Colonic mucosa (tissue), 4 donors: ENCODE measurements at places on chromosomes 3 and 15. TPM values are rescaled to one million over a fixed set of nuclear protein-coding genes. Genes with fewer than 3 reads are reported as not detected.
A peak's percentile ranks its signal among the peaks of the same experiment; 100 is the strongest.

GRCh38 chr3:22900296-22900695 lies 302.8 kb upstream of the UBE2E2 start:
- no peak for DNase-seq

The NEK10 gene
- 0.67 TPM for total RNA-seq

The CCR9 gene
- not detected for total RNA-seq

The KLF15 gene
- total RNA-seq, result 0.66 TPM

The DISP2 gene
- 12.6 TPM for total RNA-seq

DNA sequence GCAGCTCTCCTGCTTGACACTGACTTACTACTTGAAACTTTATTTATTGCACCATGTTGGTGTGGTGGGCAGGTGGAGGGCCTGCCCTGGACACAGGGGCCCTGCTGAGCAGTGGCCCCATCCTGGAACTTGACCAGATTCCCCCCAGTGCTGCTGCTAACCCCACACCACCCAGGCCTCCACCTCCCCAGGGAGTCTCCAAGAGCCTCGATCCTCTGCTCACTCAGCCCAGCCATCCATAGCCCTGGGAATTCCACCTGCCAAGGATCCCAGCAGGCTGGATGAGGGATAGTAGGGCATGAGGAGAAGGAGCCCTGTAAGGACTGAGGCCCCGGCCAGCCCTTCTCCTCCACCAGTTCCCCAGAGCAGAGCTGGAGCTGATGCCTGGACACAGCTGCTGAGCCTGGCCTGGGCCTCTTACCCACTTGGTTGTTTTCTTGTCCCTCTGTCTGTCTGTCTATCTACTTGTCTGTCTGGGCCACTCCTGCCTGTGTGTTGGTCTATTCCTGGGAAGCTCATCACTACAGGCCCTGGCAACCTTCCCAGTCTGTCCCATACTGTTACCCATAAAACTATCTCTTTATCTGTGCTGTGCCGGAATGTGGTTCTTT lies 2.8 kb downstream of the CHAC1 start:
- DNase-seq, result no peak

GRCh38 chr3:144840866-144841265 lies 869.2 kb downstream of the DIPK2A start:
- no peak for DNase-seq

GRCh38 chr15:71195242-71195641 lies 80.0 kb downstream of the THSD4 start:
- DNase-seq, result no peak

DNA sequence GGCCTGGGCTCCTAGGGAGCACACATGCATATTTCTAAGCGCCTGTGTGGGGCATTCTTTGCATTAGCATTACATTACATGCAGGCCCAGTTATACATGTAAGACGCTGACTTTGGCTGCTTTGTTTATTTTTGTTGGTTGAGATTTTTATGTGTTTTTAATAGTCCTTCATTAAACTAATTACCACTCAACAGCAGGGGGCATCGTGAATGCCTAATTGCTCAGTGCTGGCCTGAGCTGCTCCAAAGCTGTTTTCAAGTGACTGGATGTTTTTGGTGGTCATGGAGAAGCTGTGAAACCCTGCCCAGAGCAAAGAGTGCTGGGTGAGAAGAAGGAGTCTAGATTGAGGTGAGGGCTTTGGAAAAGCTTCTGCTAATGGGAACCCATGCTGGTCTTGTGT lies 41.5 kb downstream of the GPD1L start:
- no peak for DNase-seq

The MAN2A2 gene
- total RNA-seq, result 66.4 TPM

DNA sequence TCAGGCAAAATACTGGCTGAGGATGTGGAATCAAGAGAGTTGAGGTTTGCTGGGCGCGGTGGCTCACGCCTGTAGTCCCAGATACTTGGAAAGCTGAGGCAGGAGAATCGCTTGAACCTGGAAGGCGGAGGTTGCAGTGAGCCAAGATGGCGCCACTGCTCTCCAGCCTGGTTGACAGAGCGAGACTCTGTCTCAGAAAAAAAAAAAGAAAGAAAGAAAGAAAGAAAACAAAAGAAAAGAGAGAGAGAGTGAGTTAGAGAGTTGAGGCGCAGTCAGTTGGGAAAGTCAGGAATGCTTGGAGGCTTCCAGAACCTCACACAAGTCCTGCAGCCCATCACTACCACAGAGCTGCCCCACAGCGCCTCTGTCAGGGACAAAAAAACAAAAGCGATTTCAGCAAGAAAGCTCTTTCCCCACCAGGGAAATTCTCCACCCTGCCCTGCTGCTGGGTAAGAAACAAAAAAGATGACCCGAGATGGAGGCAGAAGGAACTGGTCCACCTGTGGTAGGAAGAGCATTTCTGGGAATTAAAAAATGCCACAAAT lies 13.8 kb downstream of the HDC start:
- DNase-seq, result no peak

The MRPL3 gene
- 60.4 TPM for total RNA-seq

DNA sequence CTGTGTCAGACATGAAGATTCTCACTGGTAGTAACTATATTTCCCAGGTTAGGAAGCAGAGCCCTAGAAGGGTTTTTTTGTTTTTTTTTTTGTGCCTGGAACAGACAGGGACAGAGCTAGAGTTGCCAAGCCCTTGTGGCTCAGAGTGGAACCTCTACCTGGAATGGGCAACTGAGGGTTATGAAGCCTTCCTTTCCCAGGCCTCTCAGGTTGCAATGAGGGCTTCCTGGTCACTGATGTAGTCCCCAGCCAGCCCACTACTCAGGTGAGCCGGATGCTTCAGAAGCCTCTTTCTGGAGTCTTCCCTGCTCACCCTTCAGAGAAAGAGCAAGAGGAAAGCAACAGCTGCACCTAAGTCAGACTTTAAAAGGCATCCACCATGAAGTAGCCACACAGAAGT lies 48.8 kb upstream of the MANF start:
- DNase-seq, result no peak

The CGGBP1 gene
- 57.7 TPM for total RNA-seq

GRCh38 chr3:51538115-51538458 lies 432 bp upstream of the RAD54L2 start:
- DNase-seq, result peak; percentile 17

The STRA6 gene
- not detected for total RNA-seq

The UBP1 gene
- total RNA-seq, result 68.2 TPM

DNA sequence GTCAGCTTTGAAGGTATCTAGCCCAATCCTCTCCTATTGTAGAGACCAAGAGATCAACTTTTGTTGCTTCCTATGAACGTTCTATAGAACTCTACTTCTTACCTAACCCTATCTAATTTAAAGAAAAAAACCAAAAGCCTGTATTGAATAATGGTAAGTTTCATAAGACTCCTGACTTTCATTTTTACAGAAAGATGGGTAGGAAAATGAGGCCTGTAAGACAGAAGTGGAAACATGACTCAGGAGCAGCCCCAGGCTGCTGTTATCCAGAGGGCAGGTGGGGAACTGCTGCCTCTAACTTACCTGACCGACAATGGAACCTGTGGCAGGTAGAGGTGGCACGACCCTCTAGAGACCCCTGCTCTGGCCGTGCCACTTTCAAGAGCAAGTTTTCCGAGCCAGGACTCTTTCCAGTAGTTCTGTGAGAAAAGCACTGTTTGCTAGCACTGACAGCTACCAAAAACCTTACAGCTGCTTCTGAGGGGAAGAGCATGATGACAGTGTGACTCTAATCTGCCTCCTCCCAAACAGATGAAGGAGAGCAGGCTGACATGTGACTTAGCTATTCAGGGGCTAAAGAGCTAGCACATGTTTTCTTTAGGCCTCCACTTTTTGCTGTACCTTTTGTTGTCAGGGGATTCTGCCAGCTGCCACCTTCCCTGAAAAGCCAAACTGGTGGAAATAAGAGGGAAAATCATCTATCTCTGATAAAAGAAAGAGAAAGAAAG lies 17.5 kb downstream of the POPDC2 start:
- no peak for DNase-seq

DNA sequence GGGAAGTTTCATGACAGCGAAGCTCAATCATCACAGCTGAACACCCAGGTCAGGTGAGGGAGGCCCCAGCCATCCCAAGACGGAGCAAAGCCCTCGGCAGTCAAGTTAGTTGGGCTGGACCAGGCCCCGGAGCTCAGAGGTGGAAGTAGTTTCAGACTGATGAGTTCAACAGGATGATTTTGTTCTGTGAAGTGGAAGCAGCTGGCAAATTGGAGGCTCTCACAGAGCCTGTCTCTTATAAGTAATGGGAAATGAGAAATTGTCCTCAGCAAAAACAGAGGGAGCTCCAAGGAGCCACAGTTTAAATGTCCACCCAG lies 245.1 kb downstream of the XXYLT1 start:
- DNase-seq, result no peak

DNA sequence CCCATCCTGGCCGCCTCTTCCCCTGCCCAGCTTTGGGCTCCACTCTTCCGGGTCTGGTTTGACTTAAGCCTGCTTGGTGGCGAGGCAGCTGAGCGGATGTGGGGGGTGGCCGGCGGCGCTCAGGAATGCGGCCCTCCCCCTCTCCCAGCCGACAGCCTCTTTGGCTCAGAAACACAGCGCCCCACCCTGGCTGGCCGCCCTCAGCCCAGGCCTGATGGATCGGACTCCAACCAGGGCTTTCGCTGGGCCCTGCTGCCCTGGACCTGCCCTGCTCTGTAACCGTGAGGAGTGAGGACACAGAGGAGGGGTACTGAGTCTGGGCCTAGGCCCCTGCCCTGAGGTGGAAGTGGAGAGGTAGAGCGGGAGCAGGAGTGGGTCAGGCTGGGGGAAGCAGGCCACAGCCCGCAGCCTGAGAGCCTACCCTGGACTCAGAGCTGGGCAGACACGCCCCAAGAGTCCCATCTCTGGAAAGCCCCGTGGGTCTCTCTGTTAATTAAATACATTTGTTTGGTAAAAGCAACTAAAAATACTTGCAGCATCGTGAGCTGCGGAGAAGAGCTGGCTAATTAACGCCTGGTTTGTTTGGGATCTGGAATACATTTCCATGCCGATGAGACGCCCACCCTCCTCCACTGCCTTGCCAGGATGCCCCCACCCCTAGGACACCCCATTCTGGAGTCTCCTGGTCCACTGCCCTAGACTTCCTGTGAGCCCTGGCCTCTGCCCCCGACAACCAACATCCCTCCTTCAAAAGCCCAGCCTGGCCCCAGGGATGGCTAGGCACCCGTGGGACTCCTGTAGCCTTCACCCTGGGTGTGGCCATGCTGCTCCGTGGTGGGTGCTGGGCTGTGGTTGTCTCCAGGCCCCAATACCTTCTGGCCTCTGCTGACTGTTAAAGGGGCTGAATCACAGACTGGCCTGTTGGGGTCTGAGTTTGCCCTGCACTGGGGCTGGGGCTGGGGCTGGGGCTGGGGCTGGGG lies 19.6 kb downstream of the PLXNA1 start:
- peak; percentile 54 for DNase-seq

The TMC3 gene
- not detected for total RNA-seq

DNA sequence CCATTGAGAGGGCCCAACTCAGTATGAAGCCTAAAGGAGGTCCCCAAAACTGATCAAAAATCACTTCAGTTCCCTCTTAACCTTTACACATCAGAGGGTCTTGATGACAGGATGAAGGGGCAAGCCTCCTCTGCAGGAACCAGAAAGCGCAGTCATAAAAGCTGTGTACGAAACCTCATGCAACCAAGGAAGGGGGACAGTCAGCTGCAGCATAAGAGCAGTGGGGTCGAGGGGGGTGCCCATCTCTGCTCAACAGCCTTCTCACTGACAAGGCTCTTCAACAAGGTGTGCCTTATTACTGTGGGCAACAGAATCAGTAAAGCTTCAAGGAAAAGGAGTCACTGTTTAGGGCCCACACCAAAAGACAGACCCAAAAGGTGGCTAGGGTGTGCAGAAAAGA lies 3.9 kb downstream of the POC1A start:
- DNase-seq, result no peak

DNA sequence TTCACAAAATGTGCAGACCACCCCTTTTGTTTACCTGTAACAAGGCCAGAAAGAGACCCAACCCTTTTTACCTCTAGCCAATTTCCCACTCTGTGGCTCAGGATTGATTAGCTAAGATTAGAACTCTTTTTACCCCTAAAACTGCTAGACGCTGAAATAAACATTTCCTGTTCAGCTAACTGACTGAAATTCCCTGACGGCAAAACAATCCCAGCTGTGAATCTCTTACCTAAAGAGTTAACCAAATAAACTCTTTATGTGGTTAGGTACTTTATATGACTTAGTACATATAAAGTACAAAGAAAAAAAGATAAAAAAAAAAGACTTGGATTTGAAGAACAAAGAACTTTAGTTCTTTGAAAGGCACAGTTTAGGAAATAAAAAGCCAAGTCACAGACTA lies 988.7 kb downstream of the FHIT start:
- DNase-seq, result no peak

- no peak for DNase-seq
Measured at GRCh38 chr3:98185180-98185579, 18.7 kb downstream of the OR5H15 start.

- no peak for DNase-seq
Measured at GRCh38 chr3:46266598-46266997, 24.3 kb downstream of the CCR3 start.

The P4HTM gene
- total RNA-seq, result 73.9 TPM

The CDHR4 gene
- not detected for total RNA-seq

DNA sequence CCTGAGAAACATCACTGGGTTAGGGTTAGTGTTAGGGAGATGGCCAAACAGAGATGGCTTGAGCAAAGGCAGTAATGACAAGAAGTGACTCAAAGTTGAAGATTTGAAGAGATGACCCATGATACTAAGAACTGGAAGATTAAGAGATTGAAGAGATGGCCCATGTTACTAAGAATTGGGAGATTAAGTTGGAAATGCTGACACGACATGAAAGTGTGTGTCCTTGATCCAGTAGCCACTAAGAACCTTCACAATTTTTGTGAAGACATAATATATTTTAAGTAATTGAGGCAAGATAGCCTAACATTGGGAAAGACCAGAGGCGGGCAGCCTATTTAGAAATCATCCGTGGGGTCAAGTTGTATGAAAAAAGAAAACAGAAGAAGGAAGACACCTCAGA lies 239.4 kb downstream of the ADAMTSL3 start:
- DNase-seq, result no peak

DNA sequence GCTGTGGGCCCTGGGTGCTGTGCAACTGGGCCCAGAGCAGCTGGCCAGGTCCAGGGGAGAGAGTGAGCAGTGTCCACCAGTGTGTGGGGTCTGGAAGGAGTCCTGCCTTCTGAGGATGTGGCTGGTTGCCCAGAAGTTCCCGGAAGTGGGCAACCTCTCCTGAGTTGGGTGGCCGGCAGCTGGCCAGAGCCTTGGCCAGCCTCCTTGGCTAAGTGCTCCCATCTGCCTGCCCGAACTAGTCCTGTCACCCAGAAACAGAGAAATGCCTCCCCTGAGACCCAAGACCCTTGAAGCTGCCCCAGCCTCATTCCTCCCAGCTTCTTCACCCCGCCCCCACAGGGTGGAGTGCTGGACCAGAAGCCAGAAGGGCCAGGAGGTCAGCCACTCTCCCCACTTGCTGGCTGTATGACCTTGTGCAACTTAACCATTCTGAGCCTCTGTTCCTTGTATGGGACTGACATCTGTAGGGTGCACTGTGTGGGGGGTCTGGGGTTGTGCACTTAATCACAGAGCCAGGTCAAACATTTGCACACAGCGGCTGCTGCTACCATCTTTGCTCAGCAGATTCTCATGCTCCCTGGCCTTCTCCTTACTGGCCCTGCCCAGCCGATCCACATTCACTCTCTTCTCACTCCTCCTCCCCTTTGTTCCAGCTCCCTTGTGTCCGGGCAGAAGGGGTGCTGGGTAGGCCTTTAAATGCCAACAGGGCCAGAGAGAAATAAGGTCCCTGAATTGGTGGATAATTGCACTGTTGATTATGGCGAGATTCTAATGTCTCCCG lies 7.5 kb upstream of the ALAS1 start:
- peak; percentile 40 for DNase-seq

- no peak for DNase-seq
Measured at GRCh38 chr15:75731248-75732151, 18.9 kb upstream of the CSPG4 start.

GRCh38 chr3:124246376-124246775 lies 254.5 kb upstream of the ROPN1 start:
- DNase-seq, result no peak

The MUSTN1 gene
- total RNA-seq, result 1.5 TPM

GRCh38 chr3:107521469-107522059 lies 1.2 kb upstream of the BBX start:
- no peak for DNase-seq
